ENCODE measurements at places on chromosomes 7 and 10.

GRCh38 chr7:100673942-100674410 is 436 bp downstream of the GNB2 start:
- DNase-seq: peak; percentile 30

GRCh38 chr7:124202546-124202945 is 169.7 kb upstream of the TMEM229A start:
- peak; percentile 24 for DNase-seq

DNA sequence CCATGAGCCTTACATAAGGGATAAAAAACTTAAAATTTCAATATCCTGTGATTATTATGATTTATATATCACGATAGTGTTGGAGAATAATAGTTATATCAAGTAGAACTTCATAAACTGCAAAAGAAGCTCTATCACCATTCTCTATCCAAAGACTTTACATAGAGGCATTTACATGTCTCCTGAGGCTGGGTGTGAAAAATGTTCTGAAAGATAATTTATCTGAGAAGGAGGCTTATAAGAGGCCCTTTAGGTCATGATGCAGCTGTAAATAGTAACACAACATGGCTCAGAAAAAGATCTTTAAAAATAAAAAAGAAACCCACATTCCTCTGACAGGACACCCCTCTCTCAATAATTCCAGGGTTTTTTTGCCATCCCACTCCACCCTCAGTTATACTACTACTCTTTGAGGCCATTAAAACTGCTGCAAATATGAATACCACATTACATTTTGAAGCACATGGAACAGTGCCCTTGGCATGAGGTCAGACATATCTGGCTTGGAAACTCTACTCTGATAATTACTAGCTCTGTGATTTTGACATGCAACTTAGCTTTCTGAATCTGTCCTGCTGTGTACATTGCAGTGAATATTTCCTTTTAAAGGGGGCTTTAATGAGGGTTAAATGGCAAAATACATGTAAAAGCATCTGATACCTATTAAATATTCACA is 55.5 kb downstream of the SLC16A12 start:
- DNase-seq: peak; percentile 67

- no peak for DNase-seq
Measured at GRCh38 chr7:104196161-104196560, 11.7 kb downstream of the ORC5 start.

GRCh38 chr10:78362406-78363022 is 328.9 kb downstream of the RPS24 start:
- peak; percentile 83 for DNase-seq

GRCh38 chr10:129963641-129964501 is at the start of gene EBF3:
Gene EBF3 (minus strand): TSS chr10:129964274. CDS start chr10:129963768, 506 bp downstream.
- peak; percentile 2 for DNase-seq

GRCh38 chr7:135335628-135336139 is 102.0 kb downstream of the STRA8 start:
- DNase-seq: peak; percentile 56

GRCh38 chr10:78688230-78688900 is 380.4 kb upstream of the ZMIZ1 start:
- DNase-seq: no peak

Data from amniotic epithelial cell (primary cell).